ENCODE measurements at places on chromosomes 16 and 17. TPM values are rescaled to one million over a fixed set of nuclear protein-coding genes. Genes with fewer than 3 reads are reported as not detected.

- no peaks in the 10 kb centered on the region for H3K27me3 ChIP-seq
- no peak overlapping the region for H3K4me3 ChIP-seq
- H3K4me1 ChIP-seq, result no peaks in the 10 kb centered on the region
- no peak for DNase-seq
- no peak overlapping the region for H3K27ac ChIP-seq
Observed at GRCh38 chr16:9658164-9658563, 524.1 kb downstream of the GRIN2A start.

- H3K27ac ChIP-seq, result no peak overlapping the region
- H3K27me3 ChIP-seq, result no peaks in the 10 kb centered on the region
- H3K4me3 ChIP-seq, result no peak overlapping the region
- no peak for DNase-seq
- H3K36me3 ChIP-seq, result no peaks in the 10 kb centered on the region
Observed at GRCh38 chr16:57379579-57379978, 7.3 kb downstream of the CX3CL1 start.

GRCh38 chr17:1920948-1921351 lies 91.1 kb downstream of the RPA1 start:
- H3K27ac ChIP-seq, result no peak overlapping the region
- no peaks in the 10 kb centered on the region for H3K36me3 ChIP-seq

DNA sequence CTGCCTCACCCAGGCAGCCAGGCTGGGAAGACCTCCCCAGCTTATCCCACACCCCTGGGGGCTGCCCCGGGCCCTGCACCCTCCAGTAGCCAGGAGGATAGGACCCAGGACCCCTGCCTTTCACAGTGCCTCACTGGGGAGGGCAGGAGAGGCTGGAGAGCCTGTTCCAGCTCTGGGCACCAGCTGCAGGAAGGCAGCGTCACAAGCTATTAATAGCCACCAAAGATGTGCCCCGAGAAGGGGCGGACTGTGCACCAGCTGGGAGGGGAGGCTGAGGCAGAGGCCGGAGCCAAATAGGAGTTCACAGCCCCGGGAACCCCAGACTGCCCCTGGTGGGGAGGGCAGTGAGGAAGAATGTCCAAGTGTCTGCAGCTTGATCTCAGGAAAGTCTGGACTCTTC lies 8.8 kb downstream of the SBK1 start:
- DNase-seq, result no peak
- H3K4me3 ChIP-seq, result no peak overlapping the region
- no peaks in the 10 kb centered on the region for H3K27me3 ChIP-seq
- H3K27ac ChIP-seq, result no peak overlapping the region
- no peaks in the 10 kb centered on the region for H3K4me1 ChIP-seq

DNA sequence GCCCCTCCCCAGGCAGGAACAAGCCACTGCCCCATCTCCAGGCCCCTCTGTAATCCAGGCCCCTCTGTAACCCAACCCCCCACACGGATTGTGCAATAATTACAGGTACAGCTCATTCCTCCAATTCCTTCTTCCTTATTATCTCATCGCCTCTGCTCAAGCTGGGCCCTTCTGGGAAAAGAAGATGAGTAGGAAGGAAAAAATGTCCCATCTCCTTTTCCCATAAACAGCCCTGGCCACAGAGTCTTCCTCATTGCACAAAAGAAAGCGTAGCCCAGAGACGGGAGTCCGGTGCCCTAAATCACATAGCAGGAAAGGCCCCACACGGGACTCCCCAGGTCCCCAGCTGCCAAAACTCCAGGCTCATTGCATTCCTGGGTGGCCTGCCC lies 3.6 kb upstream of the LITAFD start:
- no peak overlapping the region for H3K4me3 ChIP-seq
- DNase-seq, result no peak
- no peak overlapping the region for H3K27ac ChIP-seq
- H3K4me1 ChIP-seq, result no peaks in the 10 kb centered on the region
- H3K27me3 ChIP-seq, result no peaks in the 10 kb centered on the region
- no peaks in the 10 kb centered on the region for H3K36me3 ChIP-seq

- H3K36me3 ChIP-seq, result no peaks in the 10 kb centered on the region
- no peaks in the 10 kb centered on the region for H3K27me3 ChIP-seq
- no peak overlapping the region for H3K27ac ChIP-seq
Observed at GRCh38 chr16:56787167-56787566, 57.2 kb downstream of the NUP93 start.

DNA sequence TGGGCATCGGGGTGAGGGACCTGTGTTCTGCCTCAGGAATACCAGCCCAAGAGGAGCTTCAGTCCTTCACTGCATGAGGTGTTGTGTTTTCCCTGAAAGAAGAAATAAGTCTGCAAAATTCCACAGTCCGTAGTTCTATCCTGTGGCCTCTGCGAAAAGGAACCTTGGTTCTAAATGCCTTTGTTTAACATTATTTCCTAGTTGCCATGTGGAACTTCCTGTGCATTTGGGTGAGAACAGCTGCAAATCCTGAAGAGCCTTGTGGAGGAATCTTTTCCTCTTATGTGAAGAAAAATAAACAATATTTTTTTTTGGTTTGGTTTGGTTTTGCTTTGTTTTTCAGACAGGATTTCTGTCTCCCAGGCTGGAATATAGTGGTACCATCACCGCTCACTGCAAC lies 9.8 kb downstream of the PSKH1 start:
- H3K36me3 ChIP-seq, result peaks cover 18% of the 10 kb centered on the region
- H3K27me3 ChIP-seq, result no peaks in the 10 kb centered on the region
- H3K27ac ChIP-seq, result no peak overlapping the region
- H3K4me3 ChIP-seq, result no peak overlapping the region
- no peak for DNase-seq
- no peaks in the 10 kb centered on the region for H3K4me1 ChIP-seq

- no peak overlapping the region for H3K4me3 ChIP-seq
- H3K36me3 ChIP-seq, result peaks cover 56% of the 10 kb centered on the region
- DNase-seq, result no peak
Observed at GRCh38 chr17:80998118-80998747, 6.6 kb downstream of the CHMP6 start.

DNA sequence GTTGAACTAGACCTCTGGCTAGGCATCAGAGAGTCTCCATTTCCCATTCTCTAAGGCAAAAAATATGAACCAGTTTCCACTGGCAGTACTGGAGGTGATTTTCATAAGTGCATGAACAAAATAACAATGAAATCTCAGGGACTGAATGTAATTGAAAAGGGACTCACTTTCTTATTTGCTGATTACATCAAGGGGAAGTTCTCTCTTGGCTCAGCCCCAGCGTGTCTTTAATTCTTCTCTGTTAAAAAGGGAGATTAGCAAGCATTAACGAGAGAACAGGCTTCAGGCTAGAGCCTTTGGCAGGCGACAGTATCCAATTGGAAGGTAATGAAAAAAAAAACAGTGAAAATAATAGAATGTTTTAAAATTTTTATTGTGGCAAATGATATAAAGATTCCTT lies 34.0 kb upstream of the ADAMTS18 start:
- no peaks in the 10 kb centered on the region for H3K4me1 ChIP-seq
- no peaks in the 10 kb centered on the region for H3K27me3 ChIP-seq
- DNase-seq, result no peak
- no peak overlapping the region for H3K27ac ChIP-seq

DNA sequence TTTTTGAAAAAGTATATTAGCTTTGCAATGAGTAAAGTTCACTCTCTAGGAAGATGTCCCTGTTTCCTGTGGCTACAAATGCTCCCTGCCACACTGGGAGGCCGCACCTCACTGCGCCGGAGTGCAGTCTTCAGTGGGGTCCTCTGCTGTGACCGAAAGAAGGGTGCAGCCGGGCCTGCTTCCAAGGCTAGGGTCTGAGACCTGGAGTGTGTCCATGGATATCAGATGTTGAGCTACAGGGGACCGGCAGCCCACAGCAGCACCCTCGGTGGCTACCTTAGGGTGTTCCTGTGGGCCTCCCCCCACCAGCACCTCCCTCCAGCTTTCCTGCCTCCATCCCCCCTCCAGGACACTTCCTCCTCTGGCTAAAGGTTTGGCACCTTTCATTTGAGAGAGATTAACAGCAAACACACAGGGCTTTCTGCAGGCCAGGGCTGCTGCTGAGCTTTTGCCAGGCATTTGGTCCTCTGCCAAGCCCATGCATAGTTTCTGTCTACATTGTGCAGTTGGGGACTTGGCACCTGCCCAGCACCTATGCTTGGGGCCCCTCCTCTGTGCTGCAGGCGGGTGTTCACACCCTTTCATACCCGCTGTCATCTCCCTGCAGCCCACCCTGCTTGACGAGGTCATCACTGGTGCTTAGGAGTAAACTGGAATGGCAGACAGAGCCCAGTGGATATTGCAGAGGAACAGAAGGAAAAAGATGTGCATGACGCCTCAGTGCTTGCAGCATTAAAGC lies 33.8 kb upstream of the CRISPLD2 start:
- no peak overlapping the region for H3K4me3 ChIP-seq
- peaks cover 4% of the 10 kb centered on the region for H3K4me1 ChIP-seq
- H3K27me3 ChIP-seq, result no peaks in the 10 kb centered on the region
- H3K27ac ChIP-seq, result no peak overlapping the region
- DNase-seq, result no peak

- no peak overlapping the region for H3K4me3 ChIP-seq
- H3K4me1 ChIP-seq, result no peaks in the 10 kb centered on the region
- H3K36me3 ChIP-seq, result peaks cover 53% of the 10 kb centered on the region
- H3K27ac ChIP-seq, result no peak overlapping the region
- no peaks in the 10 kb centered on the region for H3K27me3 ChIP-seq
Observed at GRCh38 chr17:44677136-44677535, 12.4 kb downstream of the CCDC43 start.

DNA sequence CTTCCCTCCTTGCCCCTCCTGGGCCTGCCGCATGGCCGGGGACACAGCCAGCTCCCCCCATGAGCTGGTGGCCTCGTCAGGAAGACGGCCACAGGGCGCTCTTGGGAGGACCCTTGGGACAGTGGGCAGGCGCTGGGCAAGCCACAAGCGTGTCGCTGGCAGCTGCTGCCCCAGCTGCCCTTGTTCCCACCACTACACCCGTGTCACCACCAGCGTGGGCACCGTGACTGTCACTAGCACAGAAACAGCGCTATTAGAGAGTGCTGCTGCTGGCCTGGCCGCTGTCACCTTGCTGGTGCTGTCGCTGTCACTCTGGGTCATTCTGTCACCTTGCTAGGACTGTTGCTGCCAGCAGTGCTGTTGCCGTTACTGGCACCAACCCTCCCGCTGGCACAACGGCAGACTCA lies 47.2 kb downstream of the ZFPM1 start:
- no peak overlapping the region for H3K27ac ChIP-seq

DNA sequence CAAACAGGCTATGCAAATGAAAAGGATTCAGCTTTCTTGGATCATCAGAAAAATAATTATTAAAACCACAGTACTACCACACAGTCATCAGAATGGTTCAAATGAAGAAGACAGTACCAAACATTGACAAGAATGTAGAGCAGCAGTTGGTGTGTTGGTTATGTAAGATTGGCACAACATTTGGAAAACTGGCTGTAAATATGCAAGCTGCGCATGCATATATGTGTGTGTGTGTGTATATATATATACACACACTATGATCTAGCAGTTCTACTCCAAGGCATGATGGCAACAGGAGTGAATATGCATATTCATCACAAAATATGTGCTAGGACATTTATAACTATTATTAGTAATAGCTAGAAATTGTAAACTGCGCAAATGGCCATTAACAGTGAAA lies 34.4 kb upstream of the PHAF1 start:
- H3K36me3 ChIP-seq, result peaks cover 84% of the 10 kb centered on the region
- H3K4me1 ChIP-seq, result no peaks in the 10 kb centered on the region
- no peak overlapping the region for H3K27ac ChIP-seq
- DNase-seq, result no peak
- H3K27me3 ChIP-seq, result no peaks in the 10 kb centered on the region

- H3K4me1 ChIP-seq, result no peaks in the 10 kb centered on the region
- no peak overlapping the region for H3K4me3 ChIP-seq
- no peaks in the 10 kb centered on the region for H3K36me3 ChIP-seq
- no peak overlapping the region for H3K27ac ChIP-seq
- no peak for DNase-seq
Observed at GRCh38 chr16:52471650-52472370, 75.1 kb downstream of the TOX3 start.

DNA sequence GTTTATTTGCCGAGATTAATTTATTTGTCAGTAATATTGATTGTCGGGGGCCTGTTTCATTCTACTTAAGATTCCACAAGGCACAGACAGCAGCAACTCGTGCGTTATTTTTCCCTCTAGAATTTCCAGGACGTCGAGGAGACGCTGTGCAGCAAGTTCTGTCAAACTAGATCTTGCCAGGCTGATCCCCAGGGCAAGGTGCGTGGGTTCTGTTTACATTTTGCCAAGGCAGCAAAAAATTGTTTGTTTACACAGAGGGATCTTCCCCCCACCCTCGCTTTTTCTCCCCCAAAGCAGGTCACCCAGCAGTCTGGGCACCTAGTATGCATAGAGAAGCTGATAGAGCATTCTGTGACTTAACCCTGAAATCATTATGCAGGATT lies 111.4 kb downstream of the IRX3 start:
- no peaks in the 10 kb centered on the region for H3K36me3 ChIP-seq
- no peak for DNase-seq
- peaks cover 4% of the 10 kb centered on the region for H3K27me3 ChIP-seq
- H3K27ac ChIP-seq, result no peak overlapping the region
- H3K4me3 ChIP-seq, result no peak overlapping the region

- no peaks in the 10 kb centered on the region for H3K4me1 ChIP-seq
- no peaks in the 10 kb centered on the region for H3K36me3 ChIP-seq
- H3K4me3 ChIP-seq, result no peak overlapping the region
- no peak overlapping the region for H3K27ac ChIP-seq
- DNase-seq, result no peak
Observed at GRCh38 chr17:79622122-79622601, 11.3 kb upstream of the RBFOX3 start.

The IGFBP4 gene
- 0.04 TPM for polyA plus RNA-seq

The FOXN1 gene
- polyA plus RNA-seq, result not detected

The TAC4 gene
- not detected for polyA plus RNA-seq

The WNK4 gene
- polyA plus RNA-seq, result not detected

The ITGAL gene
- 56.8 TPM for polyA plus RNA-seq

The MYH3 gene
- 0.13 TPM for polyA plus RNA-seq

The TNFRSF17 gene
- not detected for polyA plus RNA-seq

The CDH13 gene
- polyA plus RNA-seq, result 0.13 TPM
